ENCODE measurements at places on chromosomes 12 and 14.

GRCh38 chr14:70032016-70032415, 152.8 kb downstream of the SMOC1 start:
- DNase-seq, result no peak

DNA sequence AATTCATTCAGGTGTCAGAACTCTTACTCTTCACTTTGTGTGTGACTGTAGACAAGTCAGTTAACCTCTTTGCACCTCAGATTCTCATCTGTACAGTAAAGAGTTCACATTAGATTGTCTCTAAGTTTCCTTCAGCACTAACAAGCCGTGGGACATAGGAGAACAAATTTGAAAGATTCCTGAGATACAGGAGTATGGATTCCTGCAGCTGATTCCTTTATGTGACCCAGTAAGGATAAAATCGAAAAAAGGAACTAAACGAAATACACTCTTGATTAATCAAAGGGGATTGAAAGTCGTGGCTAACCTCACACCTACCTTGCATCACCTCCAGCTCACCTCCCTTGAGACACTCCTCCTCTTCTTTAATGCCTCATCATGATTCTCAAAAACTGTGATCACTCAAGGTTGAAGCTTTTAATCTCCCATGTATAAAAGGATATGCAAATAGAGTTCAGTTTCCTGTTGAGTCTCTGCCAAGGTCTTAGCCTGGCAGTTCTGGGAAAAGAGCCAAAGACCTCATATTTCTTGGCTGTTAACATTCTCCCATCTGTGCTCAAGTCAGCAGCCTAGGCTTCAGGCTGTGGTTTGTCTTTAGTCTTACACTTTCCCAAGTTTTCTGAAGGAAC, 156.6 kb downstream of the DAD1 start:
- no peak for DNase-seq

GRCh38 chr14:99875421-99875820, 82.2 kb downstream of the EML1 start:
- DNase-seq, result no peak

DNA sequence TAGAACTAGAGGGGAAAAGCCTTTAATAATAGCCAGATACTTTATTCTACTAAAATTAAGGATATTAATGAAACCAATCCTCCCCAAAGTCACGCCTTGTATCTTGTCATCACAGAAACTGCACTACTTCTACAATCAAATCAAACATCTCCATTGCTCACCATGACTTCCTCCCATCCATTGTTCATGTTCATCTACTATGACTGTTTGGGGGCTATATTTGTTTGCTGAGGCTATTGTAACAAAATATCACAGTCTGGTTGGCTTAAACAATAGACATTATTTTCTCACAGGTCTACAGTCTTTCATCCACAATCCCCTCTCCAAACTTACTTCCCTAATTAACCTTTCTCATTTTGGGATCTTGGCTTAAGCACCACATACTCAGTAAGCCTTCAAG, 193.6 kb upstream of the FSCB start:
- no peak for DNase-seq

GRCh38 chr12:96247563-96247962, 53.4 kb downstream of the ELK3 start:
- no peak for DNase-seq

- DNase-seq, result no peak
These were observed 99.6 kb upstream of the KRR1 start for GRCh38 chr12:75611041-75611440.

GRCh38 chr12:91577586-91578539, 395.2 kb upstream of the DCN start:
- no peak for DNase-seq

GRCh38 chr14:51552275-51552674, 99.4 kb upstream of the FRMD6 start:
- no peak for DNase-seq

DNA sequence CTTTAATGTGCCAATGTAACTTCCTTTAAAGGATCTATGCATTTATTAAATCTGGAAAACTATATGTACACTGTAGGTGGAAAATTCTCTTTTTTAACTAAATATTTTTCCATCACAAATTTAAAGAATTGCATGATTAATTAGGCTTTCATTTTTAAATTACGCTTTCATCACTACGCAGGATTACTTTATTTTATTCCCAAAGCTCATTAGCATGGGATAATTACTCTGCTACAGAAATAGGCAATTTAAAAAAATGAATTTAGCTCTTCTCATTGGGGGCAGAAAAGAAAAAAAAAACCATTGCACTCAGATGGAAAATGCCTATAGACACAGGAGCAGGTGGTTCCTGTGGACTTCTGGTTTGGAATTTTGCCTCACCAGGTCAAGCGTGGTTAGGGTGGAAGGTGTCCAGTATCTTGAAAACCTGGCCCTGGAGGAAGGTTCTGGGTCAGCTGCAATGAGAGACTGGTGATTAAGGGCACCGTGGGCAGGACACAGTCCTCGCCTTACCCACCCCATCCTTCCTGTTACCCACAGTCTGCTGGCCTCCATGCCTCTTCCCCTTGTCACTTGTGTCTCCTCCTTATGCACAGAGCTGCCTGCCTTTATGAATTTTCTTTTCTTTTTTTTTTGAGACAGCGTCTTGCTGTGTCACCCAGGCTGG, 17.3 kb upstream of the RIN3 start:
- no peak for DNase-seq

DNA sequence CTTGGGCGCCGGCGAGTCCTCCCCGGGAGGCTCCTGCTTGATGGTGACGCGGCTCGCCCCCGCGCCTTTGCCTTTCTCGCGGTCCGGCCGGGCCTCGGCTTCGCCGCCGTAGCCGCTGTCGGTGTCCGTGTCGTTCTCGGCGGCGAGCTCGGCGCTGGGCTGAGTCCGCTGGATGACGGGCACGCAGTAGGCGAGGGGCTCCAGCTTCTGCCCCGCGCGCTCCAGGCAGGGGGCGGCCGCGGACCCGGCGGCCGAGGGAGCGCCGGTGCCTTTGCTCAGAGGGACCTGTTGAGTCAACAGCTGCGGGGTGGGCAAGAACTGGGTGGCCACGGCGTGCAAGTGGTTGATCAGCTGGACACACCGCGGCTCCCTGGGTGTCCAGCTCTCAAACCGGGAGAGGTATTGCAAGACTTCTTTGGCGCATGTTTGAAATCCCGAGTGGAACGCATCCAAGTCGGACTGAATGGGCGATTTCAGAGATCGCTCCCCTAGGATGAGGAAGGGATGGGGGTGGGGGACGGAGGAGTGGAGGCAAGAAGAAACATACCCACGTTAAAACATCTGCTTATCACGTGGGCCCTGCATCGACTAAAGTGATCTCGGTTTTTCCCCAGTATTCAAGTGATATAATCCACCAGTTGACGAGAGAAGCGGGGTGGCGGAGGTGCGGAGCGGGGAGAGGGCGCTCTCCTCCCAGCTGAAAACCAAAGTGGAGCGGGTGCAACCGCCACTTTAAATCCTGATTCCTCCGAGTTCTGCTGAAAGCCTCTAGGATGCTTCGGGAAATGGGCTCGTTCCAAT, 2.0 kb downstream of the BHLHE41 start:
- no peak for DNase-seq

- no peak for DNase-seq
These were observed 4.5 kb downstream of the PGF start for GRCh38 chr14:74950795-74951442.

DNA sequence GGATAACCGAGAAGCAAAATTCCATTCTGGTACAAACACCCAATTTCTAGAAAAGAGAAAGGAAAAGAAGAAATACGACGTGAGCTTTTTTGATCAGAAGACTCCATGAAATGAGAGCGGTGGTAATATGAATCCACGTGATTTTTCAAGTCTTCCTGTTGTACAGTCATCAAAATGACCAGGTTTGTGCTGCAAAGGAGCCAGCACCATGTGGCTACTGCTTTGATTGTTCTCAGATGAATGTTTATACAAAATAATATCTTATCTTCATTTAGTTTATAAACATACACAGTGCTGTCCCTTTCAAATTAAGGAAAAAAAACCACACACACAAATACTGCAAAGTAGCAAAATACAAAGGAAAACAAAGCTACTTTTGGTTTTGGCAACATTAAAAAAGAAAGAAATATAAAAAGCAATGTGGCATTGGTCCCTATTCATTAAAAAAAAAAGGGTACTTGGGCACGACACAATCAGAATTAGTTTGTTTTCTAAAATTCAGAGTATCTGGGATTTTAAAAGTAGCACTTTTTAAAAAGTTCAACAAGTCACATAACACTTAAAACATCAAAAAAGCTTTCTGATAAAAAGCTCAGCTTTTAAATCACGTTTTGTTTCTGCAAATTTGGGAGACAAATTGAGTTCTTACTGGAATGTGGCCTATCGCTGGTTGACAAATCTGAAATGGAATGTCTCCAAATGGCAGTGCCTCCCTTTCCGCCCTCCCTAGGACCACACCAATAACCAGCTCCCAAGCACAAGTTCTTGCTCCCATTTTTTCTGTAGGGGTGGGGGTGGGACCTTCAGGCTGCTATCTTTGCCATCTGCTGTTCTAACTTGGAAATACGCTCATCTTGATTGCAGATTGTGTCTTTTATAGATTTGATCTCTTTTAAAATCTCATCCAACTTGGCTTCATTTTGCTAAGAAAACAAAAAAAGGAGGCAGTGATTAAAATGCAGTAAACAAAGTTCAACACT, 13.2 kb upstream of the SELPLG start:
- DNase-seq, result no peak

- no peak for DNase-seq
These were observed 247.6 kb downstream of the RPAP3 start for GRCh38 chr12:47458279-47458678.

DNA sequence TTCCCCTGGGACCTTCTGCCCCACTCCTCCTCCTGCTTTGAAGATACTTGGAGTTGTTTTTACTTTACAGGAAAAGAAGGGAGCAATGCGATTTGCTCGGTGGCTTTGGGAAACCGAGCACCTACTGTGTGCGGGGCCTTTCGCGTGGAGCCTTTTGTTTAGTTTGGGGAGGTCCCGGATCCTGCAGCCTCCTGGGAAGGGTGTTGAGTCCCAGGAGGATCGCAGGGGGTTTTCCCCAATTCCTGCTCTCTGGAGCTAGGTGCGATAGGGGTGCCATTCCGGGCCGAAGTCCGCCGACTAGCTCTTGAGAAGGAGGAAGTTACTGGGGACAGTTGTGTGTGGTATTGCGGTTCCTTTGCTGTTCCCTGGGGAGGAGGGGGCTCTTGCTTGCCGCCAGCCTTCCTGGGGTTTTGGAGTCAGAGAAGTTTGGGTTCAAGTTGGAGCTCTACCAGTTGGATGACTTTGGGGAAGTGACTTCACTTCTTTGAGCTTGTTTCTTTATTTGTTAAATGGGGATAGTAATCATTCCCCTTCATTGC, 1.1 kb downstream of the BRI3BP start:
- no peak for DNase-seq

DNA sequence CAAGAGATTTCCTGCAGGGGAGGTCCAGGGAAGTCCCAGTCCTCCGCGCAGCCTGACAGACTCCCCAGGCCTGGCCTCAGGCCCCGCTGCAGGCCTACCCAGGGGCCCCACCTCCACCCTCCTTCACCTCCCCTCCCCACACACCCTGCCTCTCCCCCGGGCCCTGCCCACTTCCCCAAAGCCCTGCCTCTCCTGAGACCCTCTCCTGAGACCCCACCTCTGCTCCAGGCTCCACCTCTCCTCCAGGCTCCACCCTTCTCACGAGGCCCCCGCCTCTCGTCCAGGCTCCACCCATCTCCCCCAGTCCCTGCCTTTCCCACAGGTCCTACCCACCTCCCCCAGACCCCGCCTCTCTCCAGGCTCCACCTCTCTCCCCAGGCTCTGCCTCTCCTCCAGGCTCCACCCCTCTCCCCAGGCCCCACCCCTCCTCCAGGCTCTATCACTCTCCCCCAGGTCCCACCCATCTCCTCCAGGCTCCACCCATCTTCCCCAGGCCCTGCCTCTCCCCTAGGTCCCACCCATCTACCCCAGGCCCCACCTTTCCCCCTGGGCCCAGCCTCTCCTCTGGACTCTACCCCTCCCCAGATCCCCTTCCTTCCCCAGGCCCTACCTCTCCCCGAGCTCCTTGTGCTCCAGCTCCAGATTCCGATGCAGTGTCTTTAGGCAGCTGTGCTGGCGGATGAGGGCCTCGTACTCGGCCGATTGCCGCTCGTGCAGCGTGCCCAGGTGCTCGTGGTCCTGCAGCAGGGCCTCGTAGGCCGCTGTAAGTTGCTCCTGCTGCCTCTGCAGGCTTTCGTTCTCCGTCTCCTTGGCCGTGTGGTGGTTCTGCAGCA, 58.8 kb upstream of the GPR68 start:
- DNase-seq, result no peak

- no peak for DNase-seq
These were observed 247.4 kb downstream of the GALC start for GRCh38 chr14:87745507-87746118.

GRCh38 chr12:45232146-45232755, 16.4 kb downstream of the ANO6 start:
- DNase-seq, result no peak

- DNase-seq, result no peak
These were observed 85.4 kb upstream of the ETV6 start for GRCh38 chr12:11563785-11564739.

DNA sequence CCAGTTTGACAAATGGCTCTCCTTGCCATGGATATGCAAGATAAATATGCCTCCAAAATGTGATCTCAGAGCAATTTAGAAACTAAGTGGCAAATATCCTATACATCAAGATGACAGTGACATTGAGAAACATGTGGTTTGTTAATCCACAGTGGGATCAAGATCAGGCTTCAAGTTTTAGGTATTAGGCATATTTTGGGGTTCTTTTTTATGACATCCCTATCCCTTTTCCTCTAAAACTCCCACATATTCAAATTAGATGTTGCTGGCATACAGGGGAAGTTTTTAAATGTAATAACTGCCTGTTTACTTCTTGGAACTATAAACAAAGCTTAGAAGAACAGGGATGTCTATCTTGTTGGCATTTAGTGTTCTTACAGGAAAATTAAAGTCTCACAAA, 179.4 kb downstream of the CRADD start:
- DNase-seq, result no peak

DNA sequence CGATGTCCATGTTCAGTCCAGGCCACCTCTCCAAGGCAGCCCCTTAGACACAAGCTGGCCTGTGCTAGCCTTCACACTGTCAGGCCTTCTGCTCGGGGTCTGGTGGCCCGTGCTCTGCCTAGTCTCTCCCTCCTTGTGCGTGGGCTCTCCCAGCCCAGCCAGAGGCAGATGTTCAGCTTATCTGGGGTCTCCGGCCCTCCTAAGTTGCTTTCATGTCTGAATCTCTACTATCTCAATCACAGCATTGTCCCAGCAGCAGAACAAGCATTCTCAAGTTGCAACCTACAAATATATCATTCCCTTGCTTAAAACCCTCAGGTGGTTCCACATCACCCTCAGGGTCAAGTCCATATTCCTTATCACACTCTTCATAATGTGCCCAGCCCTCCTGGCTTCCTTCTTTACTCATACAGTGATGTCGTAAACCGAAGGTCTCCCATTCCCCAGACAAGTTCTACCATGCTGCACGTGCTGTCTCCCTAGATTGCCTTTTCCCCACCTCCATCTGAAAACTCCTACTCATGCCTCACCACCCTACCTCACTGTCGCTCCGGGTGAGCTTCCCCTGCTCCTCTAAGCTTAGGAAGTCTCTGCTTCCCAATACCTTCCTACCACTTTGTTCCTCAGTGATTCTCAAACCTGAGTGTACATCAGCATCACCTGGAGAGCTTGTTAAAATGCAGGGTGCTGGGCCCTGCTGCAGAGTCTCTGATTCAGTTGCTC, 1.5 kb downstream of the KRT73 start:
- no peak for DNase-seq

- no peak for DNase-seq
These were observed 21.0 kb downstream of the TMTC1 start for GRCh38 chr12:29762637-29763300.

GRCh38 chr14:54627540-54628363, 60.8 kb downstream of the SAMD4A start:
- no peak for DNase-seq

Data from stimulated activated CD8-positive, alpha-beta memory T cell treated with anti-CD3 and anti-CD28 coated beads, Interleukin-7, amount 100 ng/mL, for 1 hour (primary cell).